Activated naive CD8-positive, alpha-beta T cell treated with anti-CD3 and anti-CD28 coated beads, Interleukin-2, amount 10 ng/mL, durations not matched to agents 7 days and 5 days (primary cell): ENCODE measurements at places on chromosomes 2 and 18.

- no peak for DNase-seq
- H3K4me1 ChIP-seq = no peaks in the 10 kb centered on the region
- no peak overlapping the region for H3K27ac ChIP-seq
- no peak overlapping the region for H3K4me3 ChIP-seq
- peaks cover 8% of the 10 kb centered on the region for H3K27me3 ChIP-seq
Measured at GRCh38 chr2:8178911-8179310, 502.9 kb upstream of the ID2 start.

- H3K27me3 ChIP-seq = no peaks in the 10 kb centered on the region
- H3K4me1 ChIP-seq = peaks cover 7% of the 10 kb centered on the region
- peaks cover 12% of the 10 kb centered on the region for H3K36me3 ChIP-seq
- DNase-seq = no peak
- H3K27ac ChIP-seq = no peak overlapping the region
- H3K4me3 ChIP-seq = no peak overlapping the region
Measured at GRCh38 chr18:36028859-36029258, 38.5 kb downstream of the RPRD1A start.

DNA sequence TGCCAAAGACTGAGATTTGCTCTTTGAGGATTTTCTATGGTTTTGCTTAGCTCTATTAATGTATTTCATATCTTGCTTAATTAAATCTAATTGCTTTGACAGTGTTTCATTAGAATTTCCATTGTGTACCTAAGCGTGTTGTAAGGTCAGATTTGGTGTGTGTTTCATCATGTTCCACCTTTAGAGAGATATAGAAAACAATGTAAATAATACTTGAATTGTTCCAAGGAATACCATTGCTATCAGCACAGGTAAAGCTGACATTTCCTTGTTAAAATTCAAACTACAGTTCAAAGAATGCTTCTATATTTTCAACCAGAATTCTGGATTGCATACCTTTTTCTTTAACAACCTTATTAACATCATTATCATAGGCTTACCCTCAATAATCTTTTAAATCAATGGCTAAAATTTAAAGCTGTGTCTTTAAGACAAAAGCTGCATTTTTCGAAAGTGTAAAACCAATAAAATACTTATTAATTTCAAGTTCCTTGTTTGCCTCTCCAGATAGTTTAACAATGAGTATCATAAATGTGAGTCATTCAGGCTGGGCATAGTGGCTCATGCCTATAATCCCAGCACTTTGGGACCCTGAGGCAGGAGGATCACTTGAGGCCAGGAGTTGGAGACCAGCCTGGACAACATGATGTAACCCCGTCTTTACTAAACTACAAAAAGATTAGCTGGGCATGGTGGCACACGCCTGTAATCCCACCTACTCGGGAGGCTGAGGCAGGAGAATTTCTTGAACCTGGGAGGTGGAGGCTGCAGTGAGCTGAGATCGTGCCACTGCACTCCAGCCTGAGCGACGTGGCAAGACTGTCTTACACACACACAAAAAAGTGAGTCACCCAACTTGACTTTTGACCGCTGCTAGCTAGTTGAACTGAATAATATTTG, 188.0 kb upstream of the PKDCC start:
- no peaks in the 10 kb centered on the region for H3K4me1 ChIP-seq
- DNase-seq = no peak
- no peaks in the 10 kb centered on the region for H3K36me3 ChIP-seq
- H3K27ac ChIP-seq = no peak overlapping the region

- H3K27ac ChIP-seq = no peak overlapping the region
- H3K4me1 ChIP-seq = peaks cover 15% of the 10 kb centered on the region
- no peak overlapping the region for H3K4me3 ChIP-seq
- DNase-seq = no peak
Measured at GRCh38 chr18:35118641-35119040, 77.4 kb downstream of the MAPRE2 start.

- H3K27ac ChIP-seq = no peak overlapping the region
- H3K27me3 ChIP-seq = peaks cover 3% of the 10 kb centered on the region
- H3K4me1 ChIP-seq = peaks cover 1% of the 10 kb centered on the region
- no peaks in the 10 kb centered on the region for H3K36me3 ChIP-seq
Measured at GRCh38 chr18:37502036-37502435, 63.6 kb downstream of the CELF4 start.
